Mesangial cell (primary cell): ENCODE measurements at places on chromosomes 12 and 14. TPM values are rescaled to one million over a fixed set of nuclear protein-coding genes. Genes with fewer than 3 reads are reported as not detected.

The ZDHHC22 gene
- total RNA-seq = not detected in 2 replicates

The PRKCH gene
- total RNA-seq = 1.8 and 2.7 TPM in 2 replicates

The MTERF2 gene
- 2.8 and 7.3 TPM in 2 replicates for total RNA-seq

The ENDOU gene
- not detected in 2 replicates for total RNA-seq

The PRICKLE1 gene
- 15.5 and 28.5 TPM in 2 replicates for total RNA-seq

The TCL1A gene
- not detected in 2 replicates for total RNA-seq
